SJSA1 (cell line): ENCODE measurements at places on chromosomes 2 and 18.

DNA sequence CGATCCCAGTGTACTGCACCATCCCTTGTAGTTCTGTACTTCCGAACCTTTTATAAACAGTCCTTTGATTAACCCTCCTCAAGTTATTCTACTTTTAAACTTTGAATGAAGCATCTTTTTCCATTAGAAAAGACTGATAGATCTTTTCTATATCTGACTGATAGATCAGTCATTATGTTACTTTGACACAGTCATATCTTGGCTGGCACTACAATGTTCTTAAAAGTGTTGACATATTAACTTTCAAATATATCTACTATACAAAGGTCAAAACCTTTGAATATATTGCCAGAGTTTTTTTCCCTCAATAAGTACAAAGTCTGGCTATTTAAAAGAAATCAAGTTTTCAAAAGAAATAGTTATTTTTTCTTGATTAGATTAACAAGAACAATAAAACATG is 35.4 kb upstream of the NABP1 start:
- no peak overlapping the region for H3K4me3 ChIP-seq
- H3K36me3 ChIP-seq, result no peaks in the 10 kb centered on the region
- H3K27ac ChIP-seq, result no peak overlapping the region
- no peak for DNase-seq
- peaks cover 25% of the 10 kb centered on the region for H3K4me1 ChIP-seq
- H3K27me3 ChIP-seq, result no peaks in the 10 kb centered on the region

DNA sequence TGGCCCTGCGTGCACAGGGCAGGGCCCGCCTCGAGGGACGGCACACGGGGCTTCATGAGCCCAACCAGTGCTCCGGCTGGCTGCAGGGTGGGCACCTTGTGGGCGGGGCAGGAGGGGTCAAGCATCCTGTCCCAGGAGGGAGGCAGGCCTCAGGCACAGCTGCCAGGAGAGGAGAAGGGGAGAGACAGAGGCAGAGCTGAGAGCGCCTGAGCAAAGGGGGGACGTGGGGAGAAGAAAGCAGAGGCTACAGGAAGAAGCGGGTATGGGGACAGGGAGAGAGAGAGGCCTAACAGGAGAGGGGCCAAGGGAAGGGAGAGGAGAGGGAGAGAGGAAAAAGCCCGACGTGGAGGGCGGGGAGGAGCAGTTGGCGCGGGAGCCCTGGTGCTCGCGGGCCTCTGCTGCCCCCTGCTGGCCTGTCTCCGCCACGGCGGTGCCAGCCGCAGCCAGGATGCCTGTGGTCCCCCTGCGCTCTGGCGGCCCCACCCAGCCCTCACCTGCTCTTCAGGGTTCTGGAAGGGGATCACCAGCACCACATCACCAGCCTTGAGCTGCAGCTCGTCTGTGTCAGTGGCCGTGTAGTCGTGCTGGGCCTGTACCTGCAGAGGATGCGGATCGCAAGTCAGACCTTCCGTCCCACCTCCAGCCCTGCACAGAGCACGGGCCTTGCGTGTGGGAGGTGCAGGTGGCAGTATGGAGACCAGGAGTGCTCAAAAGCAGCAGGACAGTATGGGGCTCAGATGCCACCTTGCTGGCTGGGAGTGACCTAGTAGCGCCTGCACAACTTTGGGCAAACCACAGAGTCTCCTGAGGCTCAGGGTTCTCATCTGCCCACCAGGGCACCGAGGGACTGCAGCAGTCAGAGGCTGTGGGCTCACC is 56.8 kb downstream of the BIN1 start:
- peak; percentile 49 for DNase-seq
- no peaks in the 10 kb centered on the region for H3K4me1 ChIP-seq
- peaks cover 19% of the 10 kb centered on the region for H3K36me3 ChIP-seq

GRCh38 chr2:140422759-140423158 is 1642.6 kb upstream of the NXPH2 start:
- H3K36me3 ChIP-seq, result no peaks in the 10 kb centered on the region
- H3K4me3 ChIP-seq, result no peak overlapping the region
- H3K27me3 ChIP-seq, result no peaks in the 10 kb centered on the region
- no peaks in the 10 kb centered on the region for H3K4me1 ChIP-seq

- no peaks in the 10 kb centered on the region for H3K27me3 ChIP-seq
- H3K4me1 ChIP-seq, result peaks cover 9% of the 10 kb centered on the region; the same call in 1 of the 2 replicates
- peaks cover 27% of the 10 kb centered on the region; the same call in 1 of the 2 replicates for H3K36me3 ChIP-seq
- peak; percentile 61 for DNase-seq
Measured at GRCh38 chr18:62979176-62979575, 263.8 kb downstream of the PHLPP1 start.

DNA sequence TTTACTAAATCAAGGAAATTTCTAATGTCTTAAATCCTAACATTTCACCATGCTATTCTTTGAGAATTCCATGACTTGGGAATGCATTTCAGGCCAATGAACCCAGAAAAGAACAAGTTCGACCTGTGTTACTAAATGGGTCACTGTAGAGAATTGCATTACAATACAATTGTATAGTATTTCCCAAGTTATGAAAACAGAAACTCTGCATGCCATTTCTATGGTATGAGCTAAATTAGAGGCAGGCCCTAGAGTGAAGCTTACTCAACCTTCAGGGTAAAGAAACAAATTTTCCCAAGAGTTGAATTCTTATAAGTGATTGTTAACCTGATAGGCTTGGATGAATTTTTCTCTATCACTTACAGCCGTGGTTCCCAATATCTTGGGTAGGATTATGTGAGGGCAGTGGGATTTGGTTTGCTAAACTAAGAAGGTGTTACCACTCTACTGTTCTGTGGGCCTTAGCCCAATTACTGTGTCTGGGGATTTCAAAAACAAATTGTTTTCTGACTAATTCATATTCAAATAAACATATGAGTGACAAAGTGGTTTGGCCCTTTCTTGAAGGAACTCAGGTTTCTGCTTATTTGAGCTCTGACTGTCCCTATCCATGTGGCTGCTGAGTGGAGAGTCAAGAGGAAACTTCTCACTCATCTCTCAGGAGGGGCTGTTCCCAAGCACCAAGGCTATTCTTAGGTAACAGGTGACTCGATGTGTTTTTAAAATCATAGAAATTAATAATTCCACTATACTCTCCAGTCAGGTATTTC is 11.2 kb upstream of the SERPINB7 start:
- no peak overlapping the region for H3K27ac ChIP-seq
- no peaks in the 10 kb centered on the region for H3K4me1 ChIP-seq
- no peaks in the 10 kb centered on the region for H3K36me3 ChIP-seq
- DNase-seq, result no peak

GRCh38 chr2:159449504-159450124 is 163.1 kb upstream of the WDSUB1 start:
- no peak overlapping the region for H3K27ac ChIP-seq
- H3K36me3 ChIP-seq, result no peaks in the 10 kb centered on the region
- H3K4me3 ChIP-seq, result no peak overlapping the region

DNA sequence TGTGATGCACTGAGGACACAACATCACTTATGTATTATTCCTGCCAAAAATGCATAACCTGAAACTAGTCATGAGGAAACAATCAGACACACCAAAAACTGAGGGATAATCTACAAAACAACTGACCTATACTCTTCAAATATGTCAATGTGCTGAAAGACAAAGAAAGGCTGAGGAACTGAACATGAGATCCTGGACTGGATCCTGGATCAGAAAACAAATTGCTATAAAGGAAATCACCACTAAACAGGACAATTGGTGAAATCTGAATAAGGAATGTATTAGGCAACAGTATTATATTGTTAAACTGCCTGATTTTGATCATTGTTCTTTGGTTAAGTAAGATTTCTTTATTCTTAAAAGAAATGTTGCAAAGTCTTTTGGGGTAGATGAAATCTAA is 28.8 kb downstream of the CUL3 start:
- H3K27ac ChIP-seq, result no peak overlapping the region
- no peak for DNase-seq
- no peaks in the 10 kb centered on the region for H3K4me1 ChIP-seq
- no peak overlapping the region for H3K4me3 ChIP-seq
- H3K27me3 ChIP-seq, result no peaks in the 10 kb centered on the region
- H3K36me3 ChIP-seq, result peaks cover 31% of the 10 kb centered on the region

GRCh38 chr18:33755931-33756560 is 178.0 kb downstream of the ASXL3 start:
- DNase-seq, result peak; percentile 57
- no peak overlapping the region for H3K4me3 ChIP-seq
- no peaks in the 10 kb centered on the region for H3K4me1 ChIP-seq
- H3K36me3 ChIP-seq, result no peaks in the 10 kb centered on the region
- no peak overlapping the region for H3K27ac ChIP-seq
- peaks cover 7% of the 10 kb centered on the region for H3K27me3 ChIP-seq

- no peak overlapping the region for H3K27ac ChIP-seq
- H3K27me3 ChIP-seq, result no peaks in the 10 kb centered on the region
- no peak for DNase-seq
Measured at GRCh38 chr18:64052772-64053171, 82.9 kb downstream of the SERPINB8 start.

- H3K4me3 ChIP-seq, result no peak overlapping the region
- no peaks in the 10 kb centered on the region for H3K27me3 ChIP-seq
- H3K4me1 ChIP-seq, result peaks cover 47% of the 10 kb centered on the region
- no peaks in the 10 kb centered on the region for H3K36me3 ChIP-seq
- DNase-seq, result no peak
Measured at GRCh38 chr2:88658881-88659537, 31.7 kb upstream of the EIF2AK3 start.

- H3K27ac ChIP-seq, result peak overlapping the region; percentile 93
- no peak for DNase-seq
- H3K4me3 ChIP-seq, result no peak overlapping the region
Measured at GRCh38 chr2:54569745-54570301, 113.7 kb downstream of the SPTBN1 start.

DNA sequence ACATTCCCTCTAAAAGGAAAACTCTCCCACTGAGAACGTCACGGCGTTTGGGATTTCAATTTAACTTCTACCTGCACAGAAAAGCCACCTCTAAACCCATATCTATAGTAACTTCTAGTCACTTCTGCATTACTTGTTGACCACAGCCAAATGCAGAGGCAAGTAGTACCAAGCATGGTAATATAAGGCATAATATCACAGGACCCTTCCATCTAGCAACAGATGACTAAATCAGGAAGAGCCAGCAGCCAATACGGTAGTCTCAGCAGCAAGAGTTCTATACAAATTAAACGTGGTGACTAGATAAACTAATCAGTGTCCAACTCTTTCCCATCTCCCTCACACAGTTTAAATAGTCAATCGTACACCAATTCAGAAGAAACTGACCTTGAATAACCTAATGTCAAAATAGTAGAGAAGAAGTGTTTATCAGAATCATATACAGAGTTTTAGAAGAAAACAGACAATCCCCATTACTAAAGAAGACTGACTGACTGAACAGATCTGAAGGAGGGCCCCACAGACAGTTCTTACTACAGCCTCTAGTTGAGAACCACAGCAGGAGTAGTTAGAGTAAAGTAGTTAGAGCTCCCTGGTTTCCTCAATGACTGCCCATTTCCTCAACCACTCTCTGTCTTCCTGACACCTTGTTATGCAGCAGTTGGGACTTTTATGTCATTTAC is 30.0 kb downstream of the MEMO1 start:
- no peaks in the 10 kb centered on the region for H3K4me1 ChIP-seq
- H3K4me3 ChIP-seq, result no peak overlapping the region
- H3K36me3 ChIP-seq, result no peaks in the 10 kb centered on the region
- no peaks in the 10 kb centered on the region for H3K27me3 ChIP-seq
- DNase-seq, result no peak

GRCh38 chr2:43906448-43907109 is 67.8 kb downstream of the ABCG8 start:
- H3K4me1 ChIP-seq, result peaks cover 12% of the 10 kb centered on the region
- peak overlapping the region; percentile 50 for H3K27ac ChIP-seq
- H3K27me3 ChIP-seq, result no peaks in the 10 kb centered on the region
- H3K36me3 ChIP-seq, result peaks cover 49% of the 10 kb centered on the region

- H3K4me1 ChIP-seq, result peaks cover 89% of the 10 kb centered on the region
- no peak for DNase-seq
- no peak overlapping the region for H3K4me3 ChIP-seq
- no peaks in the 10 kb centered on the region for H3K36me3 ChIP-seq
- H3K27me3 ChIP-seq, result no peaks in the 10 kb centered on the region
Measured at GRCh38 chr18:46156124-46156745, 52.0 kb downstream of the HAUS1 start.

- no peak overlapping the region for H3K27ac ChIP-seq
- no peak for DNase-seq
- peaks cover 46% of the 10 kb centered on the region for H3K4me1 ChIP-seq
- peaks cover 7% of the 10 kb centered on the region for H3K36me3 ChIP-seq
- no peaks in the 10 kb centered on the region for H3K27me3 ChIP-seq
Measured at GRCh38 chr2:200348897-200349563, 42.5 kb downstream of the SPATS2L start.

GRCh38 chr2:15761910-15762309 is 170.2 kb downstream of the DDX1 start:
- no peak overlapping the region for H3K27ac ChIP-seq
- DNase-seq, result no peak
- no peaks in the 10 kb centered on the region for H3K36me3 ChIP-seq

DNA sequence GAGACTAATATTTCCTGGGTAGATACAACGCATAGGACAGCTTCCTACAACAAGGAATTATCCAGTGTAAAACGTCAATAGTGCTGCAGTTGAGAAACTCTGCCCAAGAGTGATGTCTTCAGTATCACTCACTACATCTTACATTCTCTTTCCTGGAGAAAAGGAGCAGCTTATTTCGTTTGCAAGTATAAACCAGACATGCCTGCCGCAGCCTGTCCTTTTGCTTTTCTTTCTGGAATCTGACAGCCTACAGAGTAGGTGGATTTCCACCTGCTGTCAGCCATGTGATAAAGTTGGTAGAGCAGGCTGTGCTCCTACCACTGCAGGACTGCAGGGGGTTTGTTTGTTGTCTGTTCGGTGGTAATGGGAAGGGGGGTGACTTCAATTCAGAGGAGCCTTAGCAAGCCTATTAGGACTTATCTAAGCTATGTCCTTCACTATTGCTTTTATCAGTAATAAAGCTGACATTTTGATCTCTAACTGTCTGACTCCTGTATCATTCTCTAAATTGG is 439.1 kb downstream of the GRB14 start:
- no peaks in the 10 kb centered on the region for H3K27me3 ChIP-seq
- H3K4me3 ChIP-seq, result no peak overlapping the region
- H3K36me3 ChIP-seq, result no peaks in the 10 kb centered on the region
- H3K4me1 ChIP-seq, result no peaks in the 10 kb centered on the region
- no peak for DNase-seq

GRCh38 chr2:69931832-69932595 is 17.1 kb downstream of the MXD1 start:
- peaks cover 11% of the 10 kb centered on the region for H3K36me3 ChIP-seq
- peaks cover 23% of the 10 kb centered on the region for H3K4me1 ChIP-seq
- DNase-seq, result no peak
- H3K27me3 ChIP-seq, result no peaks in the 10 kb centered on the region
- no peak overlapping the region for H3K4me3 ChIP-seq
- H3K27ac ChIP-seq, result no peak overlapping the region
